Activated naive CD4-positive, alpha-beta T cell treated with anti-CD3 and anti-CD28 coated beads, Interleukin-2, amount 10 ng/mL, durations not matched to agents 5 hours and 36 hours (primary cell): ENCODE measurements at places on chromosomes 2 and 18. TPM values are rescaled to one million over a fixed set of nuclear protein-coding genes. Genes with fewer than 3 reads are reported as not detected.

ABHD1 gene
- total RNA-seq: 0.51 TPM

RGPD3 gene
- total RNA-seq: 0.13 TPM

GGCX gene
- 18.4 TPM for total RNA-seq

CYP1B1 gene
- total RNA-seq: 4.3 TPM

GLI2 gene
- total RNA-seq: 0.88 TPM

ESPNL gene
- 0.05 TPM for total RNA-seq

M1AP gene
- total RNA-seq: not detected

LIPG gene
- total RNA-seq: 0.18 TPM

MYL1 gene
- total RNA-seq: not detected
